ENCODE measurements at places on chromosomes 7 and 10. TPM values are rescaled to one million over a fixed set of nuclear protein-coding genes. Genes with fewer than 3 reads are reported as not detected.
A peak's percentile ranks its signal among the peaks of the same experiment; 100 is the strongest.

- no peak for DNase-seq
- peak overlapping the region; percentile 39 for H3K4me3 ChIP-seq
- H3K4me1 ChIP-seq, result peaks cover 4% of the 10 kb centered on the region
- no peaks in the 10 kb centered on the region for H3K27me3 ChIP-seq
- H3K36me3 ChIP-seq, result no peaks in the 10 kb centered on the region
- H3K27ac ChIP-seq, result peak overlapping the region; percentile 62
Measured at GRCh38 chr7:105690325-105690945, 109.1 kb upstream of the EFCAB10 start.

DNA sequence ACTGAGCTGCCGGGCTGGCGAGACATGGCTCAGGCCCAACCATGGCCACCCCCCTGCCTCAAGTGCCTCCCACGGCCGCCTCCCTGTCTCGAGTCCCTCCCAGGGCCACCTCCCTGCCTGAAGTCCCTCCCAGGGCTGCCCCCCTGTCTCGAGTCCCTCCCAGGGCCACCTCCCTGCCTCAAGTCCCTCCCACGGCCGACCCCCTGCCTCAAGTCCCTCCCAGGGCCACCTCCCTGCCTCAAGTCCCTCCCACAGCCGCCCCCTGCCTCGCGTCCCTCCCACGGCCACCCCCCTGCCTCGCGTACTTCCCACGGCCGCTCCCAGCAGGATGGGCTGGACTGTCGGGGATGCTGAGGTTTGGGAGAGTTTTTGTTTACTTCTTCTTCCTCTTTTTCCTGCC, 462.5 kb downstream of the PTPRN2 start:
- H3K4me3 ChIP-seq, result no peak overlapping the region
- no peak for DNase-seq
- no peaks in the 10 kb centered on the region for H3K36me3 ChIP-seq
- H3K4me1 ChIP-seq, result no peaks in the 10 kb centered on the region

DNA sequence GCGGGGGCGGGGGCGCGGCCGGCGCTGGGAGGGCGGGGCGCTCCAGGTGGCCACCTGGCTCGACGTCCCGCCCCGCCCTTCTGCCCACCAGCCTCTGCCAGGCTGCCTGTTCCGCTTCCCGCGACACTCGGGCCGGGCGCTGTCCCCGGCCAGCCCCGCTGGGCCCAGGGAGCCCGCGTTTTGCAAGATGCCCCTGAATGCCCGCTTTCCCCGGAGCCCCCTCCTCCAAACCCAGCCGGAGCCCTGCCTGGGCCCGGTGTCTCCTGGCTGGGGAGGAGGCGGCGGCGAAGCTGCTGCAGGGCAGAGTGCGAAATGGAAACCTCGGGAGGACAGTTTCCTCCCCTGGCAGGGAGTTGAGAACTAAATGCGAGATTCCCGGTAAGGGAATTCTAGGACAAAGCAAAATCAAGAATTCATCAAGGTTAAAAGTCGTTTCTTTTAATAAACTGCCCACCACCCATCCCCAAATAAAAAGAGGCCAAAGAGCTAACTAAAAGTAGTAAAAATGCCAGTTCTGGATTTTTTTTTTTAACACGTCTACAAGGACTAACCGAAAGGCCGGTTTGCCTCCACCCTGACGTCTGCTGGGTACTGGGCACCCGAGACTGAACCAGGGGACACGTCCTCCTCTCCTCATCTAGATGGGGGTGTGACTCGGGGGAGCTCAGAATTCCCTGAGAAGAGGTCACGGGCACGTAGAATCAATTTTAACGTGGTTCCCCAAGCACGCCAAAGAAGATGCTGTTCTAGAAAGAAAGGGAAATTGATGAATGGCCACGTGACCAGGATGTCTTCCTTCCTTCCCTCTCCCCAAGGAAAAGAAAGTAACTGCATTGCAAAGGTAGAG, 200.4 kb upstream of the NFE2L3 start:
- H3K27me3 ChIP-seq, result peaks cover 39% of the 10 kb centered on the region
- no peaks in the 10 kb centered on the region for H3K36me3 ChIP-seq
- no peak for DNase-seq
- H3K4me3 ChIP-seq, result peak overlapping the region; percentile 58
- H3K27ac ChIP-seq, result no peak overlapping the region

ENTPD7 gene
- 15.9 TPM for total RNA-seq

ERVW-1 gene
- not detected for total RNA-seq

Measured in Panc1 (cell line).